ENCODE measurements at places on chromosomes 2 and 18. TPM values are rescaled to one million over a fixed set of nuclear protein-coding genes. Genes with fewer than 3 reads are reported as not detected.

KYNU gene
- total RNA-seq: 0.64 TPM

SERPINB11 gene
- not detected for total RNA-seq

DNAJC5G gene
- not detected for total RNA-seq

RPRM gene
- total RNA-seq: not detected

KCNIP3 gene
- total RNA-seq: 2.6 TPM

MYO5B gene
- under 0.01 TPM for total RNA-seq

FAM237A gene
- total RNA-seq: not detected

SERPINB12 gene
- total RNA-seq: not detected

ATL2 gene
- total RNA-seq: 65.6 TPM

AOX1 gene
- total RNA-seq: 57.4 TPM

RNASEH1 gene
- 48.3 TPM for total RNA-seq

ATG16L1 gene
- 27.4 TPM for total RNA-seq

- DNase-seq: no peak
These were observed 10.2 kb downstream of the CERS6 start for GRCh38 chr2:168466190-168466737.

DNA sequence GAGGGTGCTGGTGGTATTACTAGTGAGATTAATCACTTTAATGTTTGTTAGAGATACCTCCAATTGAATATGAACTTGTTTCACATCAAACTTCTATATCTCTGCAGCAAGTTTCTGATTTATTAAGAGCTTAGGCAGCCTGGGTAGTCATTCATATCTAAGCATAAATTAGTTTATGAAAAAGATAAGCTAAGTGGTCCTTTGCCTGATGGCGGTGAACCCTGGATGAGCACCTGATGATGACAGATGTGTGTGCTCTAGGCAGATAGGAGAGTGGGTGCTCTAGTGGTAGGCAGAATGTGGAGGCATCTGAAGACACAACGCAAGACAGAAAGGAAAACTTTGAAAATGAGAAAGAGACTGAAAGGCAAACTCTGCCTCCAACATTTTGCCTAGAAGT is 5.0 kb downstream of the FKBP7 start:
- no peak for DNase-seq

GRCh38 chr18:51123936-51124486 is 73.5 kb downstream of the MEX3C start:
- no peak for DNase-seq

DNA sequence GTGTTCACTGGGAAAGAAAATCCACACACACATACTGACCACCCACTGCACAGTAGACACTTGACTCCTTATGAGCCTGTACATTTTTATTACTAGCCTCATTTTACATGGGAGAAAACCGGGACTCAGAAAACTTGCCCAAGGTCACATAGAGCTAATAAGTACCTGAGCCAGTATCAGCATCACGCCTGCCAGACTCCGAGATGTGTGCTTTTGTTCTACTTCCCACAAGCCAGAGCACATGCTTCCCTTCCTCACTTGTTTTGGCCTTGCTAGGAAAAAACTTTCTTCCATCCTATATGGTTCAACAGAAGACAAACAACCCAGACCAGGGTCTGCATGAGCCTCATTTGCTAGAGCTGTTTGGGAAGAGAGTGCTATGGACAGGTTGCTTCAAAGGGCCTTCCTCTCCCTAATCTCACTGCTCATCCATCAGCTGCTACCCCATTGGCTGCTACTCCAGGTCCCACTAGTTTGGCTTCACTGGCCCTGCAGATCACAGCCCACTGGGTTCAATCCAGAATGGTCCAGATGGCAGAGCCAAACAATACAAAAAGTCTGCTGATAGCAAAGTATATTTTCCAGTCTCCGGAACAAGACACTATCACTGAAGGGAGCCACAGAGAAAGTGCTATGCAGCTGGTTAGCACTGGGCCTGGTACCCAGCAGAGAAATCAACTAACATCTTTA is 63.9 kb downstream of the STK39 start:
- DNase-seq: no peak

- DNase-seq: no peak
These were observed 66.3 kb upstream of the GATA6 start for GRCh38 chr18:22102953-22103646.

GRCh38 chr2:907706-908105 is 42.9 kb upstream of the SNTG2 start:
- DNase-seq: no peak

DNA sequence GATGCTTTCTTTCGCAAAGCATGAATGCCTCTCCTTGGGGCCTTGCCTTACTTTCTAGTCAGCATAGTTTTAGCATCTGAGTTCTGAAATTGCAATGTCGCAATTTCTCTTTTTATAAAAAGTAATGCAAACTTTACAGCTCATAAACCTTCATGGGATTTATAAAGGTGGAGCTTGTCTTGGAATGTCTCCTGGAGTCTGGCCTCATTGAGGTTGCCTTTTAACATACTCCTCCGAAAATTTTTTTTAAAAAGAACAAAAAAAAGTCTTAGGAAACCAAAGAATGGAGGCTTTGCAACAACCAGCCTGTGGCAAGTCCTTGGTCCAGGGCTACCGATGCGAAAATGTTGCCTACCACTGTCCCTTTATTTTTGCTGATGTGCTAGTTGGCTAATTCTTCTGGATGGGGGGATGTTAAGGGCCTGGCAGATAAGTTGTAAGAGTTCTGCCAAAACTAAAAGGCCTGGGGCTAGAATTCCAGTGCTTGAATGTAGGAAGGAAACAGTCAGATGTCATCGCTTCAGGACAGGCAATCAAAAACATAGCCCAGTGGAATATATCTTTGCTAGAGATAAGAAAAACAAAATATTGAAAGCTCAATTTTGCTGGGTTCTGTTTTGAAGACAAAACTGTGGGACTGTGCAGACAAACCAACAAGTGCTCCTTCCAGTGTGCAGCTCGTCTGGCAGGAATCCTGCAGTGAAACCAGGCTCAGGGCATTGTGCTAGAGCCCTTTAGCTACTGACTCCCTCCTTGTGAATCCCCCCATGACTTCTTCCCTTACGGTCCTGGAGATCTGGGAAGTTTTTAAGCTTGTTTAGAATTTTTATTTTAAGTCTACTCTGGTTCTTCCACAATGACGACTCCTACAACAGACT is 213.0 kb downstream of the PIEZO2 start:
- DNase-seq: peak; percentile 28

GRCh38 chr2:158559252-158559651 is 102.5 kb downstream of the PKP4 start:
- DNase-seq: no peak

DNA sequence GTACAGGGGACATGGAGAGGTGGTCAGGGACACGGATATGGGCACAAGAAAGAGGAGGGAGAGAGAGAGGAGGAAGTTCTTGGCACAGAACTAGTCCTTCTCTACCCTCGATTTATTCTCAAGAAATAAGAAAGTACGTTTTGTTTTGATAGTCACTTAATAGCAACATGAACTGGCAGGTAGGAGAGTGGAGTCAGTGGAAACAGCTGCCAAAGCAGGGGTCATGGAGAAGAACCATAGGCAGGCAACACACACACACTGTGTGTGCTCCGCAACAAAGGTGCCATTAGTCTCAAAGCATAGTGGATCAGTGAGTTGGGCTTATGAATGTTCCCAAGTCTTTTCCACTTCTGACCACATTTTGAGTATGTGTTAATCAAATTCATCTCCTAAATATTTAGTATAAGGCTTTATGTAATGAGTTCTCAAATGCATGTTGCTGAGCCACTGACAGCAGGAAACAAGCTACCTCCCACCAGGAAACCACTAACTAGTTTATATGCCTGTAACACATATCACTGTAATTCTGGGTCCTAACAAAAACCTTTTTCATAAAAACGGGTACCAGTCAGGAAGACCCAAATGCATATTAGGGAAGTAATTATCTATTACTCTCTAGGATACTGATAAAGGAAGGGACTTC is 41.1 kb downstream of the IWS1 start:
- DNase-seq: no peak

GRCh38 chr18:61690418-61691138 is 202.2 kb downstream of the RNF152 start:
- no peak for DNase-seq

GRCh38 chr2:69931832-69932595 is 17.1 kb downstream of the MXD1 start:
- DNase-seq: no peak

- no peak for DNase-seq
These were observed 98.5 kb upstream of the NOSTRIN start for GRCh38 chr2:168703926-168704325.

DNA sequence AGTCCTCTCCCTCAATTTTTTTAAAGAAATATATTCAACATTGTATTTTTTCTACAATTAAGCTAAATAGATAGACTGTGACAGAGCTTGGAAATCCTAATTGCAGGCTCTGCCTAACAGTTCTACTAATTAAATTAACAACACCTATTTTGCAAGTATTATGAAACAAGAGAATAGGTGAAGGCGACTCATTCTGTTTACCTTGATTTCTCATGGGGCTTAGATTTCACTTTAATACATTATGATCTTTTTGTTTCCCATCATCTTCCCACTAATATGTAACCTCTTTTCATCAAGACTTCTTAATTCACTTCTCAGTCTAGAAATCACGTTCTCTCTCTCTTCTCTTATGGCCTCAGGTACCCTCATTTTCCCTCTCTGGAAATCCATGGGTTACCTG is 42.7 kb upstream of the TANK start:
- DNase-seq: no peak

- DNase-seq: peak; percentile 52
These were observed 4.5 kb upstream of the RND3 start for GRCh38 chr2:150491943-150492342.

DNA sequence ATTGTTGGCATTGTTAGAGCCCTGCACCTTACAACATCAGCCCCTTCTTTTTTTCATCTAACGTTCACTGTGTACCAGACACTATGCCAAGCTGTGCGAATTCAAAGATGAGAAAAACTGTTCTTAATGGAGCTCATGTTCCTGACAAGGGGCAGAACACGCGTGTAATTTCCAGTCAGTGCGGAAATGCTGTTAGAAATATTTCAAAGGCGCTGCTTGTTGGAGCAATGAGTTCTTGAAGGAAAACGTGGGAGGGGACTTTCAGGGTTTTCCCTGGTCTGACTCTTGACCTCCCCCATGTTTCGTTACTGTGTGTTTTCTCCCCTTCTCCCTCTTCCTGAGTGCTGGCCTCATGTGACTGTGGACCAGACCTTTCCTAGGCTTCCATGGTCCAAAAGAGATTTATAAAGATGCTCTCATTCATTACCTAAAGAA is 1.5 kb downstream of the MTHFD2 start:
- peak; percentile 46 for DNase-seq

DNA sequence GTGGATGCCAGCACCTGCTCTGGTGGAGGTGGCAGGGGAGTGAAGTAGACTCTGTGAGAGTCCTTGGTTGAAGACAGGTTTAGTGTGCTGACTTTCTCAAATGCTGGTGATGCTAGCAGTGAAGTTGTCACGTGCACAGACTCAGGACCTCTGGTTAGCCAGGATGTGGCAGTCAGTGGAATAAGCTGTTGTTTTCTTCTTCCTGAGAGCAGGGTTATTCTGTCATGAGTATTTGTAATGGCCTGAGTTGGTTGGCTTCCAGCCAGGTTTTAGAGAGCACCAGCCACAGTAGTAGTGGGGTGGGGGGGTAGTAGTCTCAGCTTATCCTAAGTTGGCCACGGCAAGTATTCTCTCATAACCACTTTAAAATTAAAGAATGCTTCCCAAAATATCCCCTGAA is 238.5 kb upstream of the FBXO11 start:
- DNase-seq: peak; percentile 12

DNA sequence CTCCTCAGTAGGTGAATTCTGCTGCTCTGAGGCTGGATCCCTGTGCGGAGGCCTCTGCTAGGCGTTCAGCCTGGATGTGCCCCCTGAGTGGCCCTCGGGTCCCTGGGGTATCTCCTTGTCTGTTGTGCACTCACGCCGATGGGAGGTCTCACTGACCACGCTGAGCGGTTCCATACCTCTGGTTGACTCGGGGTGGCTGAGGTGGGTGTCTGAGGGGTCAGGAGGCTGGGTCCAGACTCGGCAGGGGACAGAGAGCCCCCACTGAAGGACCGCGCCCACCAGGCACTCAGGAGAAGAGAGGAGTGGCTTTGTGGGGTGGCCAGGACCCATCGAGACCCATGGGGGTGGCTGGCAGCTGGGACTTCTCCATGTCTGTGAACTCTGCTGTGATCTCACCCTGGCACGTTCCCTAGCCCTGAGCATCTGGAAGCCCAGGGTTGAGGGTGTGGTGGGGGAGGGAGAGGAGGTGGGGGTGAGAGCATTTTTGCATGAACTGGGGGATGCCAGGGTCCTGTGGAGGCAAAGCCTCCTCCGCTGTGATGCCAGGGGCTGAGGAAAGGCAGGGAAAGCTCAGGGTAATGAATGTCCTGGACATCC is 53.7 kb downstream of the TWIST2 start:
- no peak for DNase-seq

- no peak for DNase-seq
These were observed 33.7 kb downstream of the STARD6 start for GRCh38 chr18:54323970-54324369.

DNA sequence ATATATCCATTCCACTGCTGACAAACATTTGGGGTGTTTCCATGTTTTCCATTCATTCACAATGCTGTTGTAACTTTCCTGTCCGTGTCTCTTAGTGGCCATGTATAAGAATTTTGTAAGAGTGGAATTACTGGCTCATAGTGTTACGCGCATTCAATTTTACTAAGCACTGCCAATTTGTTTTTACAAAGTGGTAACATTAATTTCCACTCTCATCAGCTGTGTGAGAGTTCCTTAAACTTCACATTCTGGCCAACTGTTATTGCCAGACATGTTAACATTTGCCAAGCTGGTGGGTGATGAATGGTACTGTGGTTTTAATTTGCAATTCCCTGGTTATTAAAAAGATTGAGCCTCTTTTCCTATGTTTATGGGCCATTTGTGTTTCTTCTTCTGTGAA is 134.2 kb downstream of the DTNB start:
- DNase-seq: no peak

DNA sequence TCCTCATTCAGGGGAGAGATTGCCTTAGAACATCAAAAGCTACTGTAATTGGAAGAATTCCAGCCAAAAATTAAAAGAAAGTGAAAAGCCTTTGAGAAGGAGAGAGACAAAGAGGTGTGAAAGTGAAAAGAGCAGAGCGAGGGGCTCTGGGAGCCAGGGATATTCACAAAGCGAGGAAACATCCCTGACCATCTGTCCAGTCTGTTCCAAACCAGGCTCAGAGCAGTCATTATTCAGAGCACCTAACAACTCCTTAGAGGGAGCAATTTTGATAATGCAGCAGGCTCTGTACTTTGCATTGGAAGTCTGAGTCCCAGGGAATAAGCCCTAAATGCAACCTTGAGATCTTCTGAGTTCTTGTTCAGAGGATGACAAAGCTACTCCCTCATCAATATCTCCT is 119.1 kb upstream of the LYPD1 start:
- DNase-seq: no peak

- no peak for DNase-seq
These were observed 20.7 kb downstream of the SP140 start for GRCh38 chr2:230246206-230246605.

- DNase-seq: no peak
These were observed 481.2 kb downstream of the NUP35 start for GRCh38 chr2:183605440-183605839.

DNA sequence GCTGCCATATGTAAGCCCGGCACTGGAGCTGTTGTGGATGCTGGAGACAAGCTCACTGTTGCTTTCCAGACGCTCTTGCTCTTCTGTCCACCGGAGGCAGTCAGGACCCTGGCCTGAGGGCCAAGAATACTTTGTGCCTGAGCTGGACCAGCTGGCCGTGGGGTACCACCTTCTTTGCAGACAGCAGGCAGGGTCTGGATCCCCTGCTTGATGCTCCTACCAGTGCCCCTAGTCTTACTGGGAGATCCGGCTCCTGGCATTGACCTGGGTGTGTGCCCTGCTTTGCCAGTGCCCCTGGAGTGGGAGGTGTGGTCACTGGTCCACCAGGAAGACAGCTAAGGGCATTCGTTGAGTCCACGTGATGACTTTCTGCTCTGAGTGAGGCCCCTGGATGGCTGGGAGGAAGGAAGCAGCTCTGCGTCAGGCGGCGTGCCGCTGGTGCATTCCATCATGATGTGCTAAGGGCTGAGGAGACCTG is 59.3 kb downstream of the LRRFIP1 start:
- DNase-seq: no peak
